ENCODE measurements at places on chromosomes 16 and 17.

GRCh38 chr16:29811896-29812665 lies at the start of gene PRRT2:
Gene PRRT2, plus strand, starts transcription at chr16:29812193. Its CDS starts 862 bp downstream, at chr16:29813055.
- peak; percentile 34 for DNase-seq

GRCh38 chr16:8931859-8932258 lies 31.8 kb downstream of the USP7 start:
- DNase-seq: peak; percentile 22

DNA sequence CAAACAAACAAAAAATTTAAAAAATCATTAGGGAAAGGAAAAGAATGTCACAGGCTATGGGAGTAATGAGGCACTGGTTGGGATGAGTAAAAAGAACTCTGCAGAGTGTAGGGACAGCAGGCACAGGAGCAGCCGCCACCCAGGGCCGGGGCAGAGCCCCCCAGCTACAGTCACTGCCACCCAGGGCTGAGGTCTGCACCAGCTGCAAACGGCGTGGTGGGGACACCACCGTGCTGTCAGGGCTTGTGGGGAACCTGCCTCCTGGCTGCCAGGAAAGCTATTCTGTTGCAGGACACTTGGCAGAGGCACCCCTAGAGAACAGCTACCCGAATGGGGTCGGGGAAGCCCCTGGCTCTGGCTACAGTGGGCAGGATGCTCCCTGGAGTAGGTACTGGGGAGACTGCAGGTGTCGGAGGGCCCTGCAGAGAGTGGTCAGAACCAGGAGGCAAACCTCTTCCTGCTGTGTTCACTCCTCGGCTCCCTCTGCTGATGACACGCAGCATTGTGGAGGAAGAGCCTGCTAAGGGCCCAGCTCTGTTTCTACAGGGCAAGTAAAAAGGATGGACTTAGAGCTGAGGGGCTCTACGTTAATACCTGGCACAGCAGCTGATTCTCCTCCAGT lies 32.3 kb upstream of the CAPN15 start:
- DNase-seq: no peak

- DNase-seq: no peak
Observed at GRCh38 chr16:57926041-57926440, 44.9 kb downstream of the CNGB1 start.

- DNase-seq: no peak
Observed at GRCh38 chr17:77854083-77854758, 104.3 kb upstream of the TNRC6C start.

DNA sequence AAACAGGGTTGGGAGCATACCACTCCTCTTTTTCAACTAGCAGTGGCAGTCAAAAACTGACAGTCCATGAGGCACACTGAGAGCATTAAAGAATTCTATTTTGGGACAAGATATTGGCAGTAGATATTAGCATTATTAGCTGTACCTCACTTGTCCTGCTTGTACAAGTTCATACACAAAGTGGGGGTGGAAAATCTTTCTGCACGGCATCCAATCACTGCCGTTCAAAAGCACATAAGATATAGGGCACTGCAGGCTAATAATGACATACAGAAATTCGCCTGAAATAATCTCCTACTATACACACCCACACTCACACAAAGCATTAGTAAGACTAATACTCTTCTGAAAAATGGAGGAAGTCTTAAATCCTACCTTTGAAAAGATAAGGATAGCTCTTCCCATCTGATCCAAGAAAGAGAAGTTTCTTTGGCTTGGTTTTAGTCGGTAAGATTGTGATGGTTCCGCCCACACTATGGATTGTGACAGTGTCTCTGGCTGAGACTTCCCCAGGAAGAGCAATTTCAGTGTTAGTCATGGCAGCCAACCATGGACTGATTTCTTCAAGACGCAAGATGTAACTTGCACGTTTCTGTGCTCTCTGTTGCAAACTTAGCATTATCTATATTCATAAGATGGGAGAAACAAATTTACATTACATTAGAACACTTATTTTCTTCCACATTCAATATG lies 40.6 kb upstream of the ARL6IP1 start:
- no peak for DNase-seq

Data from prostate gland (tissue), 2 donors.